ENCODE measurements at places on chromosomes 12 and 14.

- DNase-seq: no peak
Observed at GRCh38 chr14:61438497-61438859, 117.1 kb downstream of the PRKCH start.

DNA sequence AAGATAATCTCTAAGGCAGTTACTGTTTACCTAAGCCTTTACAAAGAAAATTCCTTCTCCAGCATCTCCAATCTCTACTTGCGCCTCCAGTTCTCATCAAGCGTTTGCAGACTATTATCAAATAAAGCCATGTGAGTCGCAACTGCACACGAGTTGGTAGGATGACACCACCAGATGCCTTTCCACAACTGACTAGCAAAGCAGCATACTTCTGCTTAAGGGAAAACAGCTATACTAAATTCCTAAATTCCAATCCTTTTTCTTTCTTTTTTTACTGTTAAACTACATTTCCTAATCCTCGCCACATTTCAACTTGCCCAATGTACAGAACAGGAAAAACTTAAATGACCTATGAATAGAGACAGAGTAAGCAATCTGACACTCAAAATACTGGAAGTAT lies 166.7 kb downstream of the ITPR2 start:
- no peak for DNase-seq

DNA sequence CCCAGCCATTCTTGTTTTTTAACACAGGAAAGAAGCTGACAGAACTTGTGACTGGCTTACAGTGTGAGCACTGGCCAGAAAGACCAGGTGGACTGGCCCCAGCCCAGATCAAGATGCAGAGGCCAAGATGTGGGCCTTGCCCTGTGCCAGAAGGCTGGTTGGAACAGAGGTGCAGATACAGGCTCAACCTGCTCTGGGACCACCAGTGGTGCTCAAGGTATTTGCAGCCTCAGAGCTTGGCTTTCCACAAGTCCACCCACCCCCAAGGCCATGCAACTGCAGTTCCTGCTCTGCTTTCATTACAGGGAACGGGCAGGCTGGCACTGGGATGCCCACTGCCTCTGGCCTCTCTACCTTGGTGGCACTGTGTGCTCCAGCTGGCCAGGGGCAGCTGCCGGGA lies 23.3 kb downstream of the ZFC3H1 start:
- no peak for DNase-seq

DNA sequence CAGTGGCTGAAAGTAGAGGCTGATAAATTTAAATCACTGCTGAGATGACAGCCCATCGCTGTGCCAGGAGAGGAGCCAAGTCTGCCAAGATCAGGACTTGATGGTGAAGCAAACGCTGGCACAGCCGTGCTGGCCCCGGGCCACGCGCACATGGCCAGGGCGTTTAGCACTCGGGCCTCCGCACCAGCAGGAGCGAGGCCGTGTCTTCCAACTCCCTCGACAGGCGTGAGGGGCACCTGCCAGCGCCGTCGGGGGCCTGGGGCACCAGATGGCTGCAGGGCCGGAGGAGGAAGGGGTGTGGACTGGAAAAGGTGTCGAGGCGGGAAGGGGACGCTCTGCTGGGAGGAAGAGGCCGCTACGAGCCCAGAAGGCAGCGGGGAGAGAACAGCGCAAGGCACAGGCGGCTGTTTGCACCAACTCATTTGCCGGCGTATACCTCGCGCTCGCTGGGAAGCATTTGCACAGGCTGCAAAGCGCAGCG lies 29.5 kb downstream of the RIMBP2 start:
- no peak for DNase-seq

GRCh38 chr12:48078901-48079300 lies 27.0 kb downstream of the SENP1 start:
- no peak for DNase-seq

DNA sequence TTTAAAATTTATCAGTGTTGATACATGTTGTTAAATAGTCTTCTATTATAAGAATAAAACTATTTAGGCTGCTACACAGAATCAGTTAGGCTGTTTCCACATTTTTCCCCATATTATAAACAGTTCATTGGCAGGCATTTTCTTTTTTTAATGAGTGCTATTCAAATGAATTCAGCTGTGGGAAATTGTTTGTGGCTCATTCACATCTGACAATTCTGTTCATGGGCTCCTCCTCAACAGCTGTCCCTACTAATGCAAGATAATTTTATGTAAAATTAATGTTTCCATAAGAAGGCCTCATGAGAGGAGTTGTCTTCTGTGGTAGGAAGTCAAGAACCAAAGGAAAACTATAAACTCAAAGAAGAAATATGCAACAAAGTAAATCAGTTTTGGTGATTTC lies 218.0 kb downstream of the PPFIA2 start:
- peak; percentile 4 for DNase-seq

GRCh38 chr12:131075194-131075593 lies 121.5 kb downstream of the ADGRD1 start:
- DNase-seq: no peak

GRCh38 chr12:110330544-110330943 lies 49.5 kb downstream of the ATP2A2 start:
- DNase-seq: peak; percentile 89

- DNase-seq: peak; percentile 48
Observed at GRCh38 chr14:22882529-22883172, 371 bp upstream of the REM2 start.

DNA sequence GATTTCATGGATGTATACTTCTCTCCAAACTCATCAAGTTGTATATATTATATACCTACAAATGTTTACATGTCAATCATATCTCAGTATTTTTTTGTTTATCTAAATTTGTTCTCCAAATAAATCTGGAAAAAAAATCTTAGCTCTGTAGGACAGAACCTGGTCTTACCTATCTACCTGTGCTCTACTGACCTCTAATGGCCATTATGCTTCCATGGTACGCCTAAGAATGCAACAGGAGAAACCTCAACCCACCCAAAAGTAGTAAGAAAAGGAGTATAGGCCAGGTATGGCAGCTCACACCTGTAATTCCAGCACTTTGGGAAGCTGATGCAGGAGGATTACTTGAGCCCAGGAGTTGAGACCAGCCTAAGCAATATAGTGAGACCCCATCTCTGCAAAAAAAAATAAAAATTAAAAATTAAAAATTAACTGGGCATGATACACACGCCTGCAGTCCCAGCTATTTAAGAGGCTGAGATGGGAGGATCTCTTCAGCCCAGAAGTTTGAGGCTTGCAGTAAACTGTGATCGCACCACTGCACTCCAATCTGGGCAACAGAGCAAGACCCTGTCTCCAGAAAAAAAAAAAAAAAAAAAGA lies 8.7 kb downstream of the OR11H4 start:
- DNase-seq: peak; percentile 21

DNA sequence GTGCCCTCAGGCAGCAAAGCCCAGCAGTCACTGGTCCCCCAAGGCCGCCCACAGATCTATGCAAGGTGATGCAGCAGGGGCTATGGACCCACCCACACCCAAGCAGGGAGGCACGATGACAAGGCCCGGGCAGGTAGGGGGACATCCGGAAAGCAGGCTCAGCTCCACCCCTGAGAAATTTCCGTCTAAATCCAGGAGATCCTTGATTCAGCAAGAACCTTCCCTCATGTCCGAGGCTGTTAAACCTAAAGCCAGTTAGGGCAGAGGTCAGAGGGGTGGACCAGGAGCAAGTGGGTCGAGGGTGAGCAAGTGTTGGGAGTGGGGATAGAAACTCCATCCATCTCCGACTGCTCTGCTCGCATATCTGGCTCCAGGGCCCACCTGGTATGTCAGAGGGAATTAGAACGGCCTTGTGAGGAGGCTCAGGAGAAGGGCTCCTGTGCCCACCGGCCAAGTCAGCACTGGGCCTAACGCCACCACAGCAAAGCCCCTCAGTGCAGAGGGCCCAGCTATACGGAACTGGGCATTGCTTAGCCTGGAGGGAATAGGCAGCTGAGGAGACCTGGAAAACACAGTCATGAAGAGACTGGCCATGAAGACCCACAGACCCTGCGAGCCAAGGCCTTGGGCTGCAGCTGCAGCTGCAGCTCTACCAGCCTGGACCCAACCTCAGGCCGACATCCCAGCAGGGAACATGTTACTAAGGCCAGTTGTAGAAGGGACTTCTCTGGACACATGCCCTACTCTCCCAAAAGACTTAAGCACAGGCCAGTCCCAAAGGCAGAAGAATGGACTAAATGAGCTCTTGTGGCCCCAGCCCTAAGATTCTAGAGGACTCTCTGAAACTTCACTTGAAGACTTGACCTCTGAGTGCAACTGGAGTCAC lies 34.3 kb downstream of the DAD1 start:
- no peak for DNase-seq
